ENCODE measurements at places on chromosomes 7 and 10.
A peak's percentile ranks its signal among the peaks of the same experiment; 100 is the strongest.

DNA sequence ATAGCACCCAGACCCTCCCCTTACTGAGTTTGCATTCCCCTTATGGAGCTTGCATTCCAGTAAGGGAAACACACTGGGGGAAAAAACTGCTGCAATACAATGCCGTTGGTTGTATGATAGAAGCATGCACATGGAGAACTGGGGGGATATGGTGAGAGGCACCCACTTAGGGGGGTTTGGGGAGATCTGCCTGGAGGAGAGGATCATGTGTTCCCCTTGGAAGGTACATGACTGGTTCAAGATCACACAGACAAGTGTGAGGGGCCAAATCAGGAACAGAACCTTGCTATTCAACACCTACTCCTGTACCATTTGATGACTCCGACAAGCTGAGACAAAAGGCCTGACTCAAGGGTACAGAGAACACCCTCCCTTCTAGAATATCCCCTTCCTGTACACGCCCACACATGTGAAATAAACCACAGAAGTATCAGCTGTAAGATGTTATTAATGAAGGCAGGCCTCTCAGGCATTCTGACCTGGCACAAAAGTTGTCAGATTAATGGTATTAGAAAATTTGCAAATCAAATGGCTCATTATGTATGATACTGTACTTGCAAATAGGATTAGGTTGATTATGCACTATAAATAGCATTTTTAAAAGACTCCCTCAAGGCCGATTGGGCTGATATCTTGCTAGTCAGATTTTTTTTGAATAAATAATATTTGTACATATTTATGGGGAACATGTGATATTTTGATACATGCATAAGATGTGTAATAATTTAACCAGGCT lies 122.2 kb downstream of the NPY start:
- no peak for DNase-seq

GRCh38 chr7:16660702-16661464 lies 14.9 kb downstream of the BZW2 start:
- no peak for DNase-seq

DNA sequence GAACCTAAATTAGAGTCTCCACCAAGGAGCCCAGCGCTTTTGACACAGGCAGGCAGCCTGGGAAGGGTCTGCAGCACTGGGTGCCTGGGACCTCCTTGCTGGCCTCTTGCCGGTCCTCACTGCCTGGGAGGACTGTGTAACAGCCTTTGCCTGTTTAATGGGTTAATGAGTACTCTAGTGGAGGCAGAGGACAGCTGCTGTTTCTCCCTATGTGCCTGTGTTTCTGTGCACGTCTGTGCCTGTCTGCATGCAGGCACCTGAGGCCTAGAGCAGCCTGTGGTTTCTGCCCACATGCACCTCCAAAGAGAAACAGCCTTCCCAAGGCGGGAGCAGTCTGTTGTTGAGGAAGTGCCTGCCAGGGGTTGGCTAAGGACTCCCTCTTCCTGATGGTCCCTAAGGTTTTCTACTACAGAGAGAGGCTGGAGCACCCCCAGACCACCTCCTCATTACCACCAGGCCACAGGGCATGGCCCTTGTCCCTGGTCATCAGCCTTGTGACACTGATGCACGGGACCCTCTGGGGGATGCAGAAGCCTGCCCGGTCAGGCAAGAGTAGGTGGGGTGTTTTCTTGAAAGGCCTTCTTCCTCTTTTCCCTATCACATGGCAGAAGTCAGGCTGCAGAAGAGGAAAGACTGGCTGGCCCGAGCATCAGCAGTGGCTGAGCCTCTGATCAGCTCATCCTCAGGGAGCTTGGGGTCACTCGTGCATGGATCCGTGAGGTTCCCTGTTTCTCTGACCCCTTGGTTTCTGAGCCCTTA lies 14.2 kb downstream of the SLC29A3 start:
- DNase-seq: no peak

DNA sequence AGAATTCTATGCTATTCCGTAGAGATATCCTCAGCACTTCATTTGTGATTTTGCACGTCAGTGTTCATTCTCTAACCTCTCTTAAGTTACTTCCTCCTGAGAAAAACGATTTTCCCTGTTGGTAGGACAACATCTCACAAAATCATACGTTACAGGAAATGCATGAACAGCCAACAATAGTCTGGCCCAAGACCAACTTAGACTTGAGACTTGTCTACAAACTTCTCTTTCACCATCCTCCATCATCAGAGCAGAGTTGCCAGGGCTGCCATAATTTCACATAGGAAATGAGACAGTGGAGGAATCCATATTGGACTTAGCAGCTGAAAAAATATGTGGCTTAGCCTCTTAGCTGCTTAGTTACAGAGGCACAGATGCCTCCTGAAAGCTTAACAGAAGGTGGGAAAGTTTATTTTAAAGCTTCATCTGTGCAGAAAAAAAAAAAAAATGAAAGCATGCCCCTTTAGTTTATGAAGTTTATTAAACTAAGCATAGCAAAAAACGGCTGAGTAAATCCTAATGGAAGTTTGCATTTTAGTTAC lies 222.5 kb upstream of the CACNA2D1 start:
- no peak for DNase-seq

DNA sequence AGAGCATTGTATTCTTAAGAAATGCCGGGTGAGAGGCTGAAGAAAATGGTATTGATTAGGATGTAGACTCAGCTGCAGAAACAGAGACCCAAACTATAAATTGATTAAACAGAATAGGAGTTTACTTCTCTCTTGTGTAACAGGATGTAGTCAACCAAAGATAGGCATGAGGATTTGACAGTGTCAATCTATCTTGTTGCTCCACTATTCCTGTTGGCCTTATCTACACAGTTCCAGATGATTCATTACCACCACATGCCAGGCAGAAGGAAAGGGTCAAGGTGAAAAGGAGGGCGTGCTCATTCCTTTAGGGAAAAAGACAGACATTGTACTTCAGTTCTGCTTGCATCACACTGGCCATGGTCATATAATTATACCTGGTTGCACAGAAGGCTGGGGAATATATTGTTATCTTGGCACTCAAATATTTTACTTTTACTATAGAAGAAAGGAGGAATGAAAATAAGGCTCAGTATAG lies 11.9 kb upstream of the DMTF1 start:
- DNase-seq: no peak

GRCh38 chr7:125871431-125871830 lies 941.8 kb upstream of the POT1 start:
- DNase-seq: no peak

- DNase-seq: no peak
Measured at GRCh38 chr7:124101173-124101768, 68.4 kb upstream of the TMEM229A start.

DNA sequence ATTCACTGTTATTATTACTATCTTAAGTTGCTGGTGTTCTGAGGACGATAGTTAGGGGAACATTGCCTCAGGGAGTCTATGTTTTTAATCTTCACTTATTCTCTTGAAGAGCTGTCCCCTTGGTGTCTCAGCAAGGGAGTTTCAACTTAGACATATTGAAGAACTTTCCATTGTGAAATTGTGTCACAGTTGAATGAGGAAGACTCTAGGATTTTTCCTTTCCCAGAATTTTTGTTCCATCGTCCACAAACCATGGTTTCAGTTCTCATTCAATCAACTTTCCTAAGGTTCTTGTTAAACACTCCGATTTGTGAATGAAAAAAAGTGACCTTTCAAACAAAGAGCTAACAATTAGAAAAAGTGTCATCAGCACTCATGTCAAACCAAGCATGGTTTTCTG lies 128.3 kb downstream of the GATA3 start:
- no peak for DNase-seq

- no peak for DNase-seq
Measured at GRCh38 chr10:77497748-77498147, 139.9 kb downstream of the KCNMA1 start.

DNA sequence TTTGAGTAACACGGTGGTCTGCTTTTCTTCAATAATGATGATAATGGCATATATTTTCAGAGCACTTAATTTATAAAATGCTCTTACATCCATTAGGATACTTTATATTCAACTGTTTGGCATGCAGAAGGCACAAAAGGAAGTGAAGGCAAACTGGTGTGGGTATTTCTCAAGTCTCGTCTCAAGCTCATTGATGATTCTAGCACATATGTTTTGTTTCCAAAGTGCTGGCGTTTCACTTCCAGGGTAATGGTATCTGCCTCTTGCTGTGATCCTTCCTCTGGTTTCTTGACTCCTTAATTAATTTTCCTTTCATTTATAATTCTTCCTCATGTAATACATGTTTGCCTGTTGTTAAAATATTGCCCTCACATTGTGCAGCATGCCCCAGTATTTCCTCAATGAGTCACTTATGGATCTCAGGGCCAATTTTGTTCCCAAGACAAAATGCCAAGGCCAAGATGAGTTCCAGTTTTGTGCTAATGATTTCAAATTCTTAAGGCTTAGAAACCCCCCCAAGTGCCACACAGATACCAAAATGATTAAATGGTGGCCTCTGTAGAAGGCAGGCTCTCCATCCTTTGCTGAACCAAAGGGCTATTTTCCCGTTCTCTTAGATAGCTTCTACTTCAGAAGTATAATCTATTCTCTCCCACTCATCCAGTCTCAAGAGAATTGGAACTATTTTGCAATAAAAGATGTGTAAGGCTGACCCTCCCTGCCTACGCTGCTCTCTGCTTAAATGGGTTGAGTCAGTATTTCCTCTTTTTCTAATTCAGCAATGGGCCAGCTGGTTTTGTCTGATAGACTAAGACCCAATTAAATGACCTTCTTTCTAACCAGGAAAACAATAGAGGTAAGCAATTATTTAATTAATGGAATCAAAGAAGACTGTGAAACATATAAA lies 171.2 kb downstream of the ZNF365 start:
- no peak for DNase-seq

DNA sequence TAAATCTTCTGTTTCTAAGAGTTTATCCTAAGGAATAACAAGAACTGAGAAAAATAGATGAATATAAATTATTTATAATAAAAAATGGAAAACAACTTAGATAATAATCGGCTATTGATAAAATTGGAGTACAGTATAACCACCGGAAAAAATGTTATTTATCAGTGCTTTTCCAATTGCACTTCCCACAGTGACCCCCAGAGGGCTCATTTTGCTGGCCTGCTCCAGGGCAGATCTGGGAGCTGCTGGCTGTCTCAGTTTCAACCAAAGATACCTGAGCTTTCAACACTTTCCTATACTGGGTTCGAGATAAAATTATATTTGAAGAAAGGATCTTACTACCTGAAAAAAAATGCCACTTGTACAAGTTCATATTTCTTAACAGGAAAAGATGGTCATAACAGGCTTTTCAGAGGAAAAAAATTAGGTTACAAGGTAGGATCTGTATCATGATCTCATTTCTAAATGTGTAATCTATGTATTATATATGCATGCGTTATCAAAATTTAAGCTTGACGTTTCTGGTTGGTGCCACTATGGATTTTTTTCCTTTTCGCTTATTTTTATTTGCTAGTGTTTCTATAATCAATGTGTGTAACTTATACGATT lies 165.7 kb downstream of the NPSR1 start:
- DNase-seq: peak; percentile 18

DNA sequence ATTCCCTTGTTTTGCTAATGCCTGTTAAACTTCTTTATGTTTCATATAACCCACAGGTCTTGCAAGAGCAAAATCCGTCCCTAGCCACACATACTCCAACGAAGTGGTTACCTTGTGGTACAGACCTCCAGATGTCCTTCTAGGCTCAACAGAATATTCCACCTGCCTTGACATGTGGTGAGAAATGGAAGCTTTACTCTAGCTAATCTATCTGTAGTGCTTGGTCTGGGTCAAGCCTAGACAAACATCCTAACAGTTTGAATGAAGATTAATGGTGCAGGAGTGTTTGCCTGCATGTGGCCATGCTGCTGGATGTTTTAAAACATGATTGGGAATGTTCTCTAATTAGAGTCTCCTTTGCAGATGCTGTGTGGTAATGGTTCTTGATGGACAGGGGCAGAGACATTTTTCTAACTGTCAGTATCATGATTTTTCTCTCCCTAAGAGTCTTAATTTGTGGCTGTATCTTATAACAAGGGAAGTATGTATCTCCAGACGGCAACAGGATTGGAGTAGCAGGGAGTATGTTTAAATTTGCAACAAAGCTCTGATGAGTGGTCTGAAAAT lies 308.5 kb upstream of the FZD1 start:
- no peak for DNase-seq

GRCh38 chr7:137360087-137360679 lies 16.6 kb upstream of the PTN start:
- no peak for DNase-seq

DNA sequence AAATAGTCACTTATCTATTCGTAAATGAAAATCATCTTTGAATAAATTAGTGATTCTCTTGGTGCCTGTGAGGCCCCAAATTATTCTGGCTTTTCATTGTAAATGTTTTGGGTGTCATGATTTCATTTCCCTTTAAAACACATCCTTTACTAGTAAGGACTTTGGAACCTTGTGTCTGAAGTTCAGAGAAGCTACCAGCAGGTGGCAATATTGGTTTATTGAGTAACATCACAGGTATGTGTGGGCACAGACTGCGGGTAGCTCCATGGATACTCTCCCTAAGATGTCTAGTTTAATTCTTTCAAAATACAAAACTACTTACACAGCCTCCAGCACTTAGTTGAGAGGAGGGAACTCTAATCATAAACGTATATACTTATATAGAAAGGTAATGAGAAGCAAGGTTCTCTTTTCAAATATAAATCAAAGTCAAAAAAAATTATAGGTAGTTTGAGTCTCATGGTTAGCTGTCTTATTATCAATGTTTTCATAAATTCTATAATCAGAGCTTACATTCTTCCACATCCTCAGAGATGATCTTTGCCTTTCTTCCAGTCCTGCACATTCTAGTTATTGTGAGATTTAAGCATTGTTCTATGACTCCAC lies 449.6 kb downstream of the GRM8 start:
- DNase-seq: peak; percentile 1

GRCh38 chr7:43105521-43106120 lies 6.8 kb upstream of the HECW1 start:
- DNase-seq: no peak

DNA sequence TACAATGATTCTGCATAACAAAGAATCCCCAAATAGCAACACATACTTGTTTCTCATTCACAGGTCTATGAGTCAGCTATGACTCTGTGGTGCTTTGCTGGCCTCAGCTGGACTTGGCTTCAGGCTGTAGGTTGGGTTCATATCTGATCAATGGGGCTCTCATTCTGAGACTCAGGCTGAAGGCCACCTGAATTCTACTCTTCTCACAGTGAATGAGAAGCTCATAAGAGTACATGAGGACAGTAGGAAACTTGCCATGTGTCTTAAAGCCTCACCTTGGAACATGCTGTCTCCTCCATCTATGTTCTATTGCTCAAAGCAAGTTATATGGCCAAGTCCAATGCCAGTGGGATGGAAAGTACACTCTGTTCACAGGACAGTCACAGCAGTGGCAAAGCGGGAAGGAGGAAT lies 292.9 kb downstream of the BMPER start:
- DNase-seq: no peak
